ENCODE measurements at places on chromosomes 13 and 19. TPM values are rescaled to one million over a fixed set of nuclear protein-coding genes. Genes with fewer than 3 reads are reported as not detected.

Gene SLC25A41
- 0.46 TPM for polyA plus RNA-seq

Gene RFPL4A
- not detected for polyA plus RNA-seq

- no peak for DNase-seq
These were observed 23.8 kb downstream of the FAM124A start for GRCh38 chr13:51246025-51246417.

DNA sequence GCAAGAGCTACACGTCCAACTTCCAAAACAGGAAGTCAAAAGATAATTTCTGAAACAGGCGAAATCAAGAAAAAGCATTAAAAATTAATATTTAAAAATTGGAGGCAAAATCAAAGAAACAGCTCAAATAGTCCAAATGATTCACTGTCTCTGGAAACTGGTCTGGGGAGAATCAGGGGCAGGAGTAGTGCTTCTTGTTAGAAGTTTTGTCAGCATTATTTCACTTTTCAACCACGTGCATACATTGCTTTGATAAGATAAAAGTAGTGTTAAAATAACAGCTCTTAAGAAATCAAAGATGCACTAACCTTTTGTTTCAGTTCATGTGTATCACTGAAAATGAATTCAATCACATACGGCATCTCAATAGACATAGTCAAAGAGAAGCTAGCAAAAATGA, 53.8 kb downstream of the PARP4 start:
- DNase-seq = no peak

GRCh38 chr19:39814595-39814994, 19.4 kb downstream of the DYRK1B start:
- no peak for DNase-seq

DNA sequence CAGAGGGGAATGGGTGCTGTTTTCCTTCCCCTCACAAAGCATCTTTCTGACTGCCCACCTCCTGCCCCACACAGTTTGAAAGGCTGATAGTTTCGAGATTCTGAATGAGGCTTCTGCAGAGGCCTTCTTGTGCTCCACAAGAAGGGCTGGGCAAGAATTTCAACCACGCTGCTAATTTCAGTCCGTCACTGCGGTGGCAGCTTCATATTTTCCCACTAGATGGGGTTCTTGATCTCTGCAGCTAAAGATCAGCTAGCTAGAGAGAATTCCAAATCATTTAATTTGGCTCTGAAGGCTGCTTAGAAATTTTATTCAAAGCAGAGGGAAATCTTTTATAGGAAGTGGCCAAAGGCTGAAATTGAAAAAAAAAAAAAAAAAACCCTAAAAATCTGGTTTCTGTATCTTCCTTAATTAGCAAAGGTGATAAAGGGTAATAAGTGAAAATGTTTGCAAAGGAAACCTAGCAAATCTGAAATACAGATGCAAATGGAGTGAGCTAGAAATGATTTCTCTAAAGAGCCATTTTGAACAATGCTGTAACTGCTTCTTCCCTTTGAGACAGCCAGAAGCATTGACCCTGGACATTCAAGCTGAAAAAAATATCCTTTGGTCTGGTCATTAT, 38.0 kb upstream of the C13orf42 start:
- peak; percentile 37 for DNase-seq

DNA sequence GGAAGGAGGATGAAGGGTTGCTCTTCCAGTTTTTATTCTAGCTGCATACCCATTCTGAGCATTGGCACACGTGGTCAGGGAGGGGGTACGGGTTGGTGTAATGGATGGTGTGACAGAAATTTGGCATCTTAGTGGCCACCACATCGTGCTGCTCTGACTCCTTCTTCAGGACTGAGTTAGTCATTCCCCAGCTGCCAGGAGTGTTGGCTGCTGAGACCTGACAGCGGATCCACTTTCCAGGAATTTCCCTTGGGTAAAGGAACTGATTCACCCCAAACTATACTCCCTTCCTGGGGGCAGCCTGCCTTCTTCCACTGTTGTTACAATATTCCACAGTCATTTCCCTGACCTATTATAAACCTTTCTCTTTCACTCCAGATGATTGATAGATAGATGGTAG, 595.5 kb upstream of the KLHL1 start:
- no peak for DNase-seq

DNA sequence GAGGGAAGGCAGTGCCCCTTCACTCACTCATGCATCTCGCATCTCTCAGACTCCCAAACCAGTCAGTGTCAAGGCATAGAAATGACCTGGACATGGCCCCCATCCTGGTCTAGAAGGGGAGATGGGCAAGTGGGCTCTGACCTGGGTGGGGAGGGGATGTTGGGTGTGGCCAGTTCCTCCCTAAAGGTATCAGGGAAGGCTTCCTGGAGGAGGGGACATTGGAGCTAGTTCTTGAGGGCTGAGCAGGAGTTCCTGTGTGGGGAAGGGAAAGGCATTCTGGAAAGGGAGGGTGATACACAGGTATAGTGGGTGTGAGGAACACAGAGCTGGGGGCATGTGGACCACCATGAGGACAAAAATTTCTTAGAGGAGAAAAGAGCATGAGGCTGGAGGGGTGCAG, 4.0 kb downstream of the IL4I1 start:
- DNase-seq = no peak

Data from left renal pelvis (tissue), 4 donors.